ENCODE measurements at places on chromosomes 6 and 20.
A peak's percentile ranks its signal among the peaks of the same experiment; 100 is the strongest.

DNA sequence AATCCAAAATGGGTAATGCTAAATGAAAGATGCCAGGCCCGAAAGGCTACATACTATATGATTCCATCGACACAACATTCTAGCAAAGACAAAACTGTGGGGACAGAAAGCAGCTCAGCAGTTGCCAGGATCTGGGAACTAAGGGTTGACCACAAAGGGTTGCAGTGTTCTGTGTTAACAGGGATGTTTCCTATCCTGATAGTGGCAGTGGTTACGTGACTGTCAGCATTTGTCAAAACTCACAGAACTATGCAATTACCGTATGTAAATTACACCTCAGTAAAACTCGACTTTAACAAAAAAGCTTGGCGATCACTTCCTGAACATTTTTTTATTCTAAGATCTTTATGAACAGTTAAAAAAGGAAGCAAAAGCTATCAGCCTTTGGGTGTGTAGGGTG lies 83.9 kb downstream of the BANF2 start:
- no peak for DNase-seq

DNA sequence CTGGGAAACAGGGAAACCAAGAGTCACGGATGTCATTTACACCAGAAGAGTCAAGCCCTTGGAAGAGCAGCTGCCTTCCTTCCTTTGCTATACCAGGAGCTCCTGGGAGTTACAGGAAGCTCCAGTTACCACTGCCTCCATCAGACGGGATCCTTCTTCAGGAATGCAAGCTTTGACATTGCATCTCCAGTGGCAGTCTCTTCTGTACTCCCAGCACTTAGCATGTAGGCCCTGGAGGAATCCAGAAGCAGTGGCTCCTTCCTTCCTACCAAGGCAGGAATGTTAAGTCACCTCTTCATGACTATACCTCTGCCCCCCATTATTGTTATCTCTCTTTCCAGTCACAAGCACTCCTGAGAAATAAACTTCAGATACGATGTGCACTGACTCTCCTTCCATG lies 836.0 kb downstream of the MAFB start:
- no peak for DNase-seq

- no peak for DNase-seq
Observed at GRCh38 chr6:139833592-139833991, 459.1 kb upstream of the CITED2 start.

- no peak for DNase-seq
Observed at GRCh38 chr6:27494987-27495385, 22.1 kb upstream of the ZNF184 start.

GRCh38 chr6:111157412-111157811 lies 70.1 kb downstream of the SLC16A10 start:
- no peak for DNase-seq

- peak; percentile 59 for DNase-seq
Observed at GRCh38 chr20:36572701-36573102, 695 bp upstream of the TGIF2 start.

GRCh38 chr20:4449957-4450715 lies 271.6 kb upstream of the PRND start:
- no peak for DNase-seq

GRCh38 chr20:48826883-48827771 lies 672 bp downstream of the PREX1 start:
- DNase-seq: no peak

DNA sequence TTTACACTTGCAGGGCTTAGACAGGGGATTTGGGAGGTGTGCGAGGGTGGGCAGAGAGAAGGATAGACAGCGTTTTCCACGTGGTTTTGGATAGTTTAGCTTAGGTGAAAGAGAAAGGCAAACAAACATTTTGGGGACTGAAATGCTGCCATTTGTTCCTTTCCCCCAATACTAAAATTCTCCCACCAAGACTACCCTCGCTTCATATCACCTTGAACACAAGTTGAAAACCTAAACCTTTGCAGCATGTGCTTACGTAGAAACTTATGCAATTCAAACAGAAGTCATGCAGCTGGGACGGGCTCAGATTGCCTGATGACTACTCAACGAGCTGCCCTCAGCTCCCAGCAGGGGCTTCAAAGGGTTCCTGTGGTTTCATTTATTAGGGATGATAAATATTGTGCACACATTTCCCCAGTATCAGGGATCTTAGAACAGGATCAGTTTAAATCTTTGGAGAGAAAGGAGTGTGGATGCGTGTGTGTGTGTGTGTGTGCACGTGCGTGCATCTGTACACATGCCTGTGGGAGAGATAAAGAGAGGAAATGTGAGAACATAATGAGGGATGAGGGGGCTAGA lies 77.3 kb downstream of the SLC22A23 start:
- no peak for DNase-seq

- no peak for DNase-seq
Observed at GRCh38 chr6:92270365-92270764, 1149.0 kb downstream of the EPHA7 start.
